Activated CD8-positive, alpha-beta T cell treated with anti-CD3 and anti-CD28 coated beads, Interleukin-2, amount 10 ng/mL, durations not matched to agents 7 days and 5 days (primary cell): ENCODE measurements at places on chromosomes 1 and 21. TPM values are rescaled to one million over a fixed set of nuclear protein-coding genes. Genes with fewer than 3 reads are reported as not detected.

DNA sequence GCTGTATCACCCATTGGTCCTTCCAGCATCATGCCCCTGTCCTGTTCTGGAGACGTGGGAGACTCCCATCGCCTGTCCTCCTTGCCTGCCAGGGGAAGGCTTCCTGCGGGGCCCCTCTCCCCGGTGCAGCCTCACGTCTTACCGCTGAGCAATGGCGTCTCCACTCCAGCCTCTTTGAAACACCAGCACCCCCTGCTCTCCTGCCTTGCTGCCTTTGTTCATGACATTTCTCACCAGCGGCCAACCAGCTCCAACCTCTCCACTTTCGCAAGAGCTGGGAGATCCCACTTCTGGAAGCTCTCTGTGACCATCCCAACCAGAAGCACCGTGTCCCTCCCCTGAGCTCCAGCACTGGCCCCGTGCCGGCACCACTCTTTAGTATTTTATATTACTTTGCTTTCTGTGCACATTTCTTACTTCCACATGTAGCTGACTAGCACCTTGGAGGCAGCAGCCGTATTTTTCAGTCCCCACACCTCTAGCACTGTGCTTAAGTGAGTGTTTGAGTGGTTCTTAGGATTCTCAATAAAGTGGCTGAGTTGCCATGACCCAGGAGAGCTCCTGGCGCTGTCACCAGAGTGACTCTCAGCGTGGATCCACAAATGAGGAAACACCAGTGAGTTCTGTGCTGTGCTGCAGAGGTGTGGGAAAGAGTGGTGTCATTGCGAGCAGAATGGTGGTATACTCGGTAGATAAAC lies 83.5 kb downstream of the ATP5PO start:
- DNase-seq, result no peak

GRCh38 chr1:164440232-164440631 lies 118.8 kb upstream of the PBX1 start:
- no peak for DNase-seq

GRCh38 chr1:222815440-222815765 lies 564 bp downstream of the DISP1 start:
- no peak for DNase-seq

DNA sequence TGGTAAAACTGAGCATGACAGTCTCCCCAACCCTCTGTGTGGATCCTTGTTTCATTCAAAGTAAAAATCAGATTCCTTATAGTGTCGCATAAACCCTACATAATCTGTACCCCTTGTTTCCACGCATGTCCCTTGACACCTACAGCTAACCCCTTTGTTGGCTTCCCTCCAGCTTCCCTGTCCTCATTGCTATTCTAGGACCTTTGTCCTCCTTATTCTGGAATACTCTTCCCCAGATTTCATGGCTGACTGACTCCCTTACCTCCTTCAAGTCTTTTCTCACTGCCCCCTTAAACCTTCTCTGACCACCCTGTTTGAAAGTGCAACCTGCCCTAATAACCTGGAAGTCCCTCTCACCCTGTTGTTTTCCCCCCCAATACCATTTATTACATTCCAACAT lies 4.0 kb downstream of the RNF11 start:
- DNase-seq, result no peak

- no peak for DNase-seq
These were observed 5.0 kb downstream of the RAP1GAP start for GRCh38 chr1:21663951-21664805.

DNA sequence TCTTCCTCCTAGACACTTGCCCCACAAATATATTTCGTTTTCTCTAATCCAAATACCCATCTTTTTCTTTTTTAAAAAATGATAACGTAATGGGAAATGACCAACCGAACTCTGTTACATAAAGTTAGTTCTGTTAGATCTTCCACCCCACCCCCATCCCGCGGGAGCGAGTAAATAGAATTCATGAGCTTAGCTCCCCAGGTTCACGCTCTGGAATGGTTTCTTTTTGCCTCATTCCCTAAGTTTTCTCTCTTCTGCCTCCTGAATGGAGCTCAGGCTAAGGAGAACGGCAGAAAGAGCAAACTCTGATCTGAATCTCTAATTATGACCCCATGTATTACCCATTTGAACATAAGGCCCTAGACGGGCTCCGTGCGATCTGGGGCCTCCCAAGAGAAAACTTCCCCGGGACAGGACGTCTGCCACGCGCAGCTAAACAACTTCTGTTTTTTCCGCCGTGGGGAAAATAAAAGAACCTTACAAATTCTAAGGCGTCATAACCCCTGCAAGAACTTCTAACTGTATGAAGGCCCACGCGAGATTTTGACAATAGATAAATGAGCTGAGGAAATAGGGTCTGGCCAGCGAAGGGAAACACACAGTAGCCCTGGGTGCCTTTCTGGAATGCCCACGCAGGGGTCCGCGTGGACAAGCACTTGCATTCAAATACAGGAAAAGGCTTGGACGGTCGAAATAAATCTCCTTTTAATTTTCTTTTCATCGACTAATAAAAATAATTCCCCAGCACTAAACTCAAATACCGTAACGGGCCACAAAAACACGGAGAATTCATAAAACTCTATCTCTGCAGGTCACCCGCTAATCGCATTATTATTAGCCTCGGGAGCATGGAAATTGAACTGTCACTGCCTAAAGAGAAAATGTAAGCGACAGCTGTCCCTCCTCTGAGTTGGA lies 2.2 kb downstream of the TBX15 start:
- no peak for DNase-seq

GRCh38 chr1:169486281-169487051 lies 722 bp upstream of the SLC19A2 start:
- DNase-seq, result no peak

GRCh38 chr21:25858325-25858724 lies 123.6 kb downstream of the GABPA start:
- no peak for DNase-seq

DNA sequence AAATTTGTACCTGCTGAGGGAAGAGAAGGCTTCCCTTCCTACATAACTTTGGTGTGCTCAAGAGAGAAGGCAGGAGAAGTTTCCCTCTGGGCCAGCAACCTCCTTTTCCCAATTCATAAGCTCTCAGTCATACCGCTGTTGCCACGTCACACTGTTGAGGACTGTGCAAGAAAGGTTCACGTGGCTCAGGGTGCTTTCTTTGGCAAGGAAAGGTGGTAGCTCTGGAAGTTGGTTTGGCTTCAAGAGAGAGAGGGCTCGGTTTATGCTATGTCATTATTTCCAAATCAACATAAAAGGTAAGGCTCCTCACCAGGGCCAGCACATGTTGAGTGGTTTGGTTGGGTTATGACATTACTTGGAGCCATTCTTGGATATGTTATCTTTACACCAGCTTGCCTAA lies 77.3 kb downstream of the TNFSF18 start:
- DNase-seq, result no peak

- DNase-seq, result no peak
These were observed 121.0 kb upstream of the TSPAN2 start for GRCh38 chr1:115210302-115210711.

GRCh38 chr1:168405906-168406549 lies 125.4 kb downstream of the TBX19 start:
- DNase-seq, result peak; percentile 3

- DNase-seq, result no peak
These were observed 44.5 kb downstream of the KIAA0040 start for GRCh38 chr1:175148068-175148467.

- no peak for DNase-seq
These were observed 3.6 kb downstream of the C1orf232 start for GRCh38 chr1:26164861-26165842.

GRCh38 chr1:180893614-180894013 lies 19.1 kb upstream of the KIAA1614 start:
- DNase-seq, result no peak

- DNase-seq, result no peak
These were observed 15.8 kb downstream of the SMAP2 start for GRCh38 chr1:40389322-40389803.

- no peak for DNase-seq
These were observed 42.2 kb upstream of the TTC39A start for GRCh38 chr1:51372561-51372960.

DNA sequence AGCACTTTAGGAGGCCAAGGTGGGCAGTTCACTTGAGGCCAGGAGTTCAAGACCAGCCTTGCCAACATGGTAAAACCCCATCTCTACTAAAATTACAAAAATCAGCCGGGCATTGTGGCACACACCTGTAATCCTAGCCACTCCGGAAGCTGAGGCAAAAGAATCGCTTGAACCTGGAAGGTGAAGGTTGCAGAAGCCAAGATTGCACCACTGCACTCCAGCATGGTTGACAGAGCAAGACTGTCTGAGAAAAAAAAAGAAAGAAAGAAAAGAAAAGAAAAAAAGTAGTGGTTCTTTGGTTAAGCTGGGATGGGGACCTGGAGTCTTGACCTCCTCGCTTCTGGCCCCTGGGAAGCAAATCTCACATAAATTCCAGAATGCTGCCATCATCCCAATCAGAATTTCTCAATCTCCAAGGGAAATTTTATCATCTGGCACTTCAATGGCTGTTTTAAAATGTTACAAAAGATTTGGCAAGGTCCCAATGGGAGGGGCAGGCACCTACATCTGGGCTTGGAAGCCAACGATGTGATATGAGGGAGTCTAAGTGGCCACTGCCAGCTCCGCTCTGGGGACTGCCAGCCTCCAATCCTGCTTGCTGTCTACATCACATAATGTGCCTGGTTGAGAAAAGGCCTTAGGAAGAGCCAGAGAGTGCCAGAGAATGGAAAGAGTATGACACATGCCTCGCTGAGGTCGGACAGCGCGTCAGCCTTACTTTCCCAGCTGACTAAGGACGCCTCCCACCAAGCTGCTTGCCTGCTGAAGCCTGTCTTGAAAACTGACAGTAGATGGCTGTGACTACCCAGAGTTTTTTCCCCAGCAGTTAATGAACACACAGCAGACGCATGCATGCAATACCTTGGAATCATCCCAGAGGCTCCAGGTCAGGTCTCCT lies 42.1 kb upstream of the SRP9 start:
- DNase-seq, result no peak

DNA sequence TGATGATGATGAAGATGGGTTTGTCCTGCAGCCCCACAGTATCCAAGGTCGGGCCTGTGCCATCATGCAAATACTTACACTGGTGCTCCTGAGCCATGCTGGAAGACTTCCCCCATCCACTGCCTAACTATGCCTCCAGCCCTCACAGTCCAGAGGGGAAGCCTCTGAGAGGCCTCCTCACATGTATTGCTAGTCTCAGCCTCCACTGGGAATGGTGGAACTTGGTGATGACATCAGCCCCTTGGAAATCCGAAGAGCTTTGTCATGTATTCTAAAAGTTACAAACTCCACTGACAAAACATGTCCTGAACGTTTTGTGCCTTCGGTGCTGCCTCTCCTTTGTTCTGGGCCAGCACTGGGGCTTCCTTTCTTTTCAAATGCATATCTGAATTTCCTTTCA lies 61.1 kb upstream of the DMRTB1 start:
- DNase-seq, result no peak

DNA sequence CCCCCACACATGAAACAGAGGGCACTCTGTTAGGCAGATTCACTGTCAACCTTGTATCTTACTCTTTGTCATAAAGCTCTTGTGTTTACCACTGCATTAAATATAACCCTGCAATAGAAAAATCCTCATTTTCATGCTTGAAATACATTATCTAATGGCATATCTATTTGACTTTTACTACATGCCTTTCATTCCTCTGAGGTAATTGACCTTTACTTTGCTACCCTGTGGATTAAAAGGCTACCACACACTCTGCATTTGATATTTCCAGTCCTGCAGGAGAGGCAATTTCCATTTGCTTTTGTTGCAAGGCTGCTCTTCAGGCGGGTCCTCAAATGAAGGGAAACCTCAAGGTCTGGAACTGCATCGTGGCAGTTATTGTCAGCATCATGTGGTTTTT lies 238.0 kb downstream of the NTNG1 start:
- DNase-seq, result no peak

DNA sequence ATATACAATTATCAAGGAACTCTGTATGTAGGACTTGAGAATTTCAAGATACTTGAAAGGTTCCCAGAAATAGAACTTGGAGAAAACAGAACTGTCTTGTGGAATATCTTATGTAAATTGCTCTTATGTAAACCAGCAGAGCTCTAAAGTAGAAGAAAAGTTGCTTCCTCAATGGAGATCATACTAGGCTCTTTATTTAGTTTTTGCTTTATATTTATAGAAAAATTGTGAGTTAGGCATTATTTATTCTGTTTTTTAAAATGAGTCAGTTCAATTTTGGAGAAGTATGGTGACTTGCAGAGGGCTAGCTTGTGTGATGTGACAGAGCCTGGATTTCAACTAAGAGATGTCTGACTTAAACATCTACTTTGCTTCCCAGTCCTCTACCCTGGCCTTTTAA lies 40.4 kb downstream of the ATP6V1G3 start:
- no peak for DNase-seq

- DNase-seq, result no peak
These were observed 7.6 kb downstream of the DCLRE1B start for GRCh38 chr1:113912594-113913311.

GRCh38 chr1:241311056-241311746 lies 45.8 kb downstream of the RGS7 start:
- DNase-seq, result no peak

Gene KLHDC9
- total RNA-seq, result 0.61 TPM

Gene TSHB
- total RNA-seq, result not detected

Gene LCE1A
- total RNA-seq, result not detected

Gene MX2
- 58.6 TPM for total RNA-seq

Gene SLAMF1
- total RNA-seq, result 48.5 TPM

Gene FAM229A
- 2.6 TPM for total RNA-seq

Gene MATN1
- total RNA-seq, result not detected

Gene DCDC2B
- total RNA-seq, result not detected

Gene ZNF695
- 1.0 TPM for total RNA-seq

Gene OPTC
- not detected for total RNA-seq
